ENCODE measurements at places on chromosomes 11 and 22.

GRCh38 chr11:99079576-99079975 lies 58.8 kb downstream of the CNTN5 start:
- no peak for DNase-seq

DNA sequence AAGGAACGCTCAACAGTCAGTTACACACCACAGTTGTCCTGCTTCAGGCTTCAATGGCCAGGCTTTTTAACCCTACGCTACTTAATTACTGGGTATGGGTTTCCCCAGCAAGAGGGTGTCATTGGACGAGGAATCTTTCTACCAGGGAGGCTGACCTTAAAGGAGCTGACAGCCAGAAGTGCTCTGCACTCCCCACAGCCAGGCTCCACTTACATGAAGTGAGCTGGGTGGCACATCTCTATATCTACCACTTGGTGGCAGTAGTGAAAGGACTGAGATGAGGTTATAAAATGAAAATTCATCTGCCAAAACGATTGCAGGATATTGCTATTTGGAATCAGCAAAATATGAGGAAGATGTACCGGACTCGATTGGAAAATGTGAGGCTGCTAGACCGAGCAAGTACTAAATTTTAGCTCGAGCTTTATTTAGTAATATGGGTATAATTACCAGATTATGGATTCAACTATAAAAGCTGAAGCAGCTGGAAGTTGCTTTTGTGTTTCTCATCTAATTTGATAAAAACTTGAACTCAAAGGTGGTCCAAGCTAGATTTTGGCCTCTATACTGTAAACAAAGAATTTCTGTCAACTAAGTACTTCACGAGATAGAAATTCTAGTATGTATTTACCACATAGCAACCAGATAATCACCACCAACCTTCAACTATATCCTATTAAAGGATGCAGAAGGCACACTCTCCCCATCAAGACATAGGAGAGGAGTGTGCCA lies 53.9 kb upstream of the CEP126 start:
- no peak for DNase-seq

GRCh38 chr22:30697975-30698374 lies 3.3 kb downstream of the OSBP2 start:
- DNase-seq: no peak

DNA sequence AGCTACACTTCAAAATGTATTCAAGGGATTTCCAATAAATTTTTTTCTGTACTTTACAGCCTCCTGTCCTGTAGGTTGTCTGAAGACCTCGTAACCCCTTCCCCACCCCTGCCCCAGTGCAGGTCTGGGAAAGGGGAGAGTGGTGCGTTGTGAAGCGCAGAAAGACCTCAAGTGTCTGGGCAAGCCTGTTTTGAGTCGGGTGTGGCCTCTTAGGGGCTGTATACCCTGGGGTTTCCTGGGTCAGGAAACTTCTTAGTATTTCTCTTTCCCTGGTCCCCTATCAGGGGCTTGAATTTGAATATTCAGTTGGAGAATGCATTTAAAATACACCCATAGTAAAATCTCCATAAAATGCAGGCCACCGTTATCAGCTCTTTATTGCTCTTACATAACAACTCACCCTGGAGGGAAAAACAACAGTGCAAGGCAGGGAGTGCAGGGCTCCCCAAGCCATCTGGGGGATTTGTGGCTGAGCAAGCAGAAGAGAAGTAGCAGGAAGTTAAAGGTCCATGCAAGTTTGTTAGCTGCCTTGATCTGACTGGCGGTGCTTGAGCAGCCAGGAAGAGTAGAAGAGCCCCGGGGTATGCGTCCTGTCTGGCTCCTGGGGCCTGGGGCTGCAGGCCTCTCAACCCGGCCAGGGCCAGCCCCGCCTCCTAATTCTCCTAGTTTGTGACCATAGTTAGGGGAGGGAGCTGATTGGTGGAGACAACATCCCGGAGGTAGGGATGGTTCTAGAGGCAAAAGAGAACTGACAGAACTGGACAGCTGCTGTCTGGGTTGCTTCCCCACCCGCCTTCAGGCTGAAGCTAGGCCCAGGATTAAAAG lies 25.7 kb downstream of the ARHGAP1 start:
- DNase-seq: peak; percentile 5

DNA sequence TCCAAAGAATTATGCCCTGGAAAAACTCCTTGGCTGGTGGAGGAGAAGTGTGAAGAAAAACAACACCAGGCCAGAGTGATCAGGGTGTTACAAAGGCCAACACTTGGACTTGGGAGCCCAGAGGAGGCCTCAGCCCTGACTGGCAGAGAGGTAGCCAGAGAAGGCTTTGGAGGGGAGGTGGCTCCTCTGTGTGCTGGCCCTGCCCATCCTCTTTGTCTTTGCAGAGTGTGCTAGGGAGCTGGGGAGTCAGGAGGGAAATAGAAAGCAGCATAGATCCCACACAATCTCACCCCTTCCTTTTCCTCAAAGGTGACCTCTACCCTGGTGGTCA lies 12.0 kb upstream of the P2RY6 start:
- no peak for DNase-seq

DNA sequence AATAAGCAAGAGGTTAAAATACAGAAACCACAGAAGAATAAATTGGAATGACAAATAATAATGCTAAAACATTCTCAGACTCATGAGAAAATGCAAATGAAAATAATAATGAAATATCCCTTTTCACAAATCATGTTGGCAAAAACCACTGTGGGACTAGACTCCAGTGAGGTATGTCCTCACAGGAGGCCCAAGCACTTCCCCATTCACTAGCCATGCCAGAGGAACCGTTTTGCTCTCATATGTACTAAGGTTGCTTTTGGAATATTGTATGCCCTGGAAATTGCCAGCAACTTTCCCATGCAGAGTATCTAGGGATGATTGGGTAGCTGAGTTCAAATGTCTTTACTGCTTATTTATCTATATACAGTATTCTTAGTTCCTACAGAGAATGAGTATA lies 106.2 kb upstream of the CHORDC1 start:
- no peak for DNase-seq

GRCh38 chr11:115338476-115338875 lies 165.7 kb downstream of the CADM1 start:
- DNase-seq: no peak

DNA sequence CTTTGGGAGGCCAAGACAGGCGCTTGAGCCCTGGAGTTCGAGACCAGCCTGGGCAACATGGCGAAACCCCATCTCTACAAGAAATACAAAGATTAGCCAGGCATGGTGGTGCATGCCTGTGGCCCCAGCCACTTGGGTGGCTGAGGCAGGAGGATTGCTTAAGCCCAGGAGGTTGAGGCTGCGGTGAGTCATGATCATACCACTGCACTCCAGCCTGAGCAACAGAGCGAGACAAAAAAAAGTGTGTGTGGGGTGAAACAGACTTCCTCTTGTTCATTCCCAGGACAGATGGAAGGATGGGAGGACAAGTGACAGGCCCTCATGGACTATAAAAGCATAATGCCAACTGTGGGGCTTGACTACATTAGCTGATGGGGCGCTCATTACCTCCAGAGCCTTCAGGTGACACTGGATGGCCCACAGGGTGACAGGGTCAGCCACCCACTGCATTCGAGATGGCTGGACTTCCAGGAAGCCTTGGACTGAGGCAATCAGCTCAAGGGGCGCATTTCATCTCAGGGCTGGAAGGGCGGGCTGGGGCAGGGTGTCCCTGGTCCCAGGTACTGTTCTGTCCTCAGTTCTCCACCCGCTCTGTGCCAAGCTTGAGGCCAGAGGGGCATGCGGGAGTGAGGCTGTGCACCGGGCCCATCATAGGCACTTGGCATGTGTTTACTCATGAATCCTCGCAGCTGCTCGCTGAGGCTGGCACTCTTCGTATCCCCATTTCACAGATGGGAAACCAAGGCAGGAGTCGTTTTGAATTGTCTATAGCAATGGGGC lies 12.5 kb downstream of the NPTXR start:
- peak; percentile 4 for DNase-seq

- DNase-seq: no peak
Measured at GRCh38 chr22:30885001-30885366, 83.6 kb downstream of the MORC2 start.

Measured in CD4-positive, alpha-beta T cell treated with Interferon gamma for 1 hour (primary cell).